ENCODE measurements at places on chromosomes 6 and 20. TPM values are rescaled to one million over a fixed set of nuclear protein-coding genes. Genes with fewer than 3 reads are reported as not detected.

The DNAAF9 gene
- 1.1 TPM for total RNA-seq

The RPS10 gene
- 2,293 TPM for total RNA-seq

The SALL4 gene
- total RNA-seq, result 0.66 TPM

The PRR18 gene
- total RNA-seq, result 0.08 TPM

The CGA gene
- not detected for total RNA-seq

The RIPPLY2 gene
- not detected for total RNA-seq

The RBPJL gene
- total RNA-seq, result not detected

The TFAP2B gene
- total RNA-seq, result not detected

The WFDC5 gene
- not detected for total RNA-seq

The GMNN gene
- 75.8 TPM for total RNA-seq

The LY6G5B gene
- 17.6 TPM for total RNA-seq

The TOX2 gene
- total RNA-seq, result 0.45 TPM

GRCh38 chr20:58256842-58257241, 28.4 kb upstream of the ANKRD60 start:
- DNase-seq, result no peak

- DNase-seq, result no peak
These were observed 52.6 kb downstream of the GINS1 start for GRCh38 chr20:25459916-25460535.

GRCh38 chr20:49346682-49347081, 68.8 kb upstream of the ZNFX1 start:
- no peak for DNase-seq

DNA sequence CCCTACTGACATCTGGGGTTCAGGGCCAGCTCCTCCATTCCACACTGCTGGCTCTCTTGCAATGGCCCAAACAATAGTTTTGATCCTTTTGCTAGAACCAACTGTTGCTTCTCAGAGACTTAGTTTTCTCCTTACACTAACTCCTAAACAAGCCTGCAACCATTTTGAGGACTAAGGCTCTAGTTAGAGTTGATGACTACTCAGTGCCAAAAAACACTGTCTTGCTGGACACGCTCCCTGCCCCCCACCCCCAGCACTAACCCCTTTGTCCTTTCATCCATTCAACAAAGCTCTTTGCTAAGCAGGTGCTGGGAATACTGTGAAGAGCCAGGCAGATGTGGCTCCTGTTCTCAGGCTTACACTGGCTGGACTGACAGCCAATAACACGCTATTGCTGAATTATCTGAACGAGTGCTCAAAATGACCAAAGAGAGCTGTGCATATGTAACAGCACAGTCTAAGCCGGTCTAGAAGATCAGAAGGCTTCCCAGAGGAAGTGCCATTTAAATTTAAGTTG, 17.6 kb downstream of the GCLC start:
- DNase-seq, result no peak

DNA sequence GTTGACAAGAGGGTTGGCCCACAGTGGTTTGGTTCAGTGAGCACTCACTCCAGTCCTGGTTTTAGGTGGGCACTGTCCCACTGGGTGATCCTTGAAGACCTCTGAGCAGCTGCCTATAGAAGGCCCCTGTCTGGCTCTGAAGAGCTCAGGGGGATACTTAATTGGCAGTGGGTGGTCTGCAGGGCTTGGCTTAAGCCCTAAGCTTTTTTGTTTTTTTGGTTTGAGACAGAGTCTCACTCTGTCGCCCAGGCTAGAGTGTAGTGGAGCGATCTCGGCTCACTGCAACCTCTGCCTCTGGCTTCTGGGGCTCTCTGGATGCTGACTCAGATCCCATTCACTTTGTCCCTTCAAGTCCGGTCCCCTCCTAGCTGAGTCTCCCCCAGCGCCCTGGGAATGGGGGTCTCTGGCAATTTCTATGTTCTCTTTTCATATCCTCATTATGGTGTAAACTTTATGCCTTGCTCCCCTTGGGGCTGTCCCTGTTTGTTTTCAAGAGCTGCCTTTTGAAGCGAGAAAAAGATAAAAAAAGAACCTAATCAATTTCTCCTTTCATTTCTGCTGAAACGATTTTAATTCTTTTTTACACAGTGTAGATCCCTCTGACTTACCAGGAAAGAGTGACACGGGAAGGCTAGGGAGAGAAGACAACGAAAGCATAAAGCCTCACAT, 12.2 kb upstream of the KCNG1 start:
- no peak for DNase-seq

GRCh38 chr6:12353731-12354130, 63.6 kb downstream of the EDN1 start:
- no peak for DNase-seq

DNA sequence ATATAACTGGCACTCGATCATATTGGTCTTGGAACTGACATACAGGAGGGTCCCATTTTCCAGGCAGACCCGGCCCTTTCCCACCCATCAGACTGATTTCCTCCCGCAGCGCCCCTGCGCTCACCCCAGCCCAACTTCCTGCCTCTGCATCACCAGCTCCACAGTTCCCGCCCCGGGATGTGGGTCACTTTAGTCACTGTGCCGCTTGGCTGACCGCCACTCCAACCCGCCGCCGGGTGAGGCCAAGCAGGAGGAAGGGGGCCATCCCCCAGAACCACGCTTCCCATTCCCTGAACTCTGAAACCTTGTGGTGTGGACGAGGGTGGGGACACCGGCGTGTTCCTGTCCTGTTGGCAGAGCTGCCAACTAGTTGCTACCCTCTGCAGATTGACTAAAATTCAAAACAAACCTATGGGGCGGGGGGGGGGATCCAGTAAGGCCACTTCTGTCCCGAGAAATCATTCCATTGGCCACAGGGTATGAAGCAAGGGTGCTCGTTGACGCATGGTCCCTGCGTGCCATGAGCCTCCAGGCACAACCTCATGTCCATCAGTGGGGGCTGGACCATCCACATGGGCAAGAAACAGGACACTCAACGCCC, 12.3 kb downstream of the TGM2 start:
- DNase-seq, result peak; percentile 27

DNA sequence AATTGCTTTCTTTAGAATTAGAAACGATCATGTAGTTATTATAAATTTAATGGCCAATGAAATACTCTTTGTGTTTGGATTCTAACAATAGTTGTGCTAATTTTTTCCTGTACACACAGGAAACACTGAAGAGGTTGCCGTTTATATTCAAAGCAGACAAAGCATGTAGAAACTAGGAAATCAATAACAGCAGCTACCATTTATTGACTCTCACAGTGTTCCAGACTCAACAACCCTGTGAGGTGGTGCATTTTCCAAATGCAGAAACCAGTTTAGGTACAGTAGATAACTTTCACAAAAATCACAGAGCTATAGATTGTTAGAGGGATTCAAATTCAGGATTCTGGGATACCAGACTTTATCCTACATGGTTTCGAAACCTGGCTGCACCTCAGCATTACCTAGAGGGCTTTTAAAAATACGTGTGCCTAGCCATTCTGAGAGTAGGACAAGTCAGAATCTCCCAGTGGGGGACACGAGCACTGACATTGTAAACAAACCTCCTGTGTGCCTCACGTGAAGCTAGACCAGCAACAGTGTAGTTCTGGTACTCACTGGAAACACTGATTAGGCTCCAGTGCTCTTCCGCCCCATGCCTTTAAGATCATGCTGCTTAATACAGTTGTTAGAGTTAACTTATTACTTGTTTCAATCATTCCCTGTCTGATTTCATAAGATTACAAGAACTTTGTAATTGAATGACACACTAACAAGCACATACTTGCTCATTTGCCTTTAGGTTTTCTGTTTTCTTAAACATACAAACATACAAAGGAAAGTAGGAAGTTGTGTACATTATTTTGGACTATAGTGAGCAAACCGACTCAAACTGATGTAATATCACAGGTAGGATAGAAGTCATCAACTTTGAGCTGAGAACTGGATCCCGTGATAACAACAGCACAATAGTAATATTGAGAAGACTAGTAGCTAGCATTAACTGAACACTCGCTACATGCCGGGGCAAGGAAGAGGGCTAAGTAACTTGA, 65.8 kb downstream of the MAP3K4 start:
- no peak for DNase-seq

DNA sequence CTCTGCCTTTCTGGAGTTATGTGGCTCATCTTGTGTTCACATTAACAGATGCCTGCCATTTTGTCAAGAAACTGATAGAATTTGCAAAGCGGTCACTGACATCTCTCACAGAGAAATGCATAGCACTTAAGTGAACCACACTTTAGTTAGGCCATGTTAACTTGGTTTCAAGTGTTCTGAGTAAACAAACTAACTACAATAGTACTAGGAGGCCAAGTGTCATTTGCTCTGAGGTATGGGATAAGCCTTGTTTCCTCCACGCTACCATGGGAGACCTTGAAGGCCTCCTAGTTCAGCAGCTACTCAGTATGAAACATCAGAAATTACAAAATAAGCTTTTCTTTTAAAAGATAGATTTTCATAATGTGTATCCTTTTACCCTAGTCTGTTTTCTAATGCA, 143.5 kb upstream of the MARCKS start:
- no peak for DNase-seq

GRCh38 chr20:43900496-43900895, 14.2 kb upstream of the TOX2 start:
- DNase-seq, result no peak

DNA sequence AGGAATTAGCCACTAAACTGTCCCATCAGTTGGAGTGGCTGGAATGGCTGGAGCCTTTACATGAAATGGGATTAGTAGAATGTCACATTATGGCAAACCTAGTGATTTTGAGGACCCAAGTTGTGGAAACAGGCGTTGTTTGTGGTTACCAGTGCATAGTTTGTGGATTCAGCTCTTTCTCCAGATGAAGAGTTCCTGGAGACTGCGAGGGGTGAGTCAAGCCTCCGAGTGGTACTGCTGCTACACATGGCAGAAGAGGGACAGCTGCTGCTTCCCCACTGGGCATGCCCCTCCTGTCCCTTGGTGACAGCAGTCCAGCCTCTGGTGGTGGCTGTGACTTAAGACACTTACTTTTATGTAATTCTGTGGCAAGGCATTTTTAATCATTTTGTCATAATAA, 94.2 kb upstream of the SCP2D1 start:
- DNase-seq, result no peak

DNA sequence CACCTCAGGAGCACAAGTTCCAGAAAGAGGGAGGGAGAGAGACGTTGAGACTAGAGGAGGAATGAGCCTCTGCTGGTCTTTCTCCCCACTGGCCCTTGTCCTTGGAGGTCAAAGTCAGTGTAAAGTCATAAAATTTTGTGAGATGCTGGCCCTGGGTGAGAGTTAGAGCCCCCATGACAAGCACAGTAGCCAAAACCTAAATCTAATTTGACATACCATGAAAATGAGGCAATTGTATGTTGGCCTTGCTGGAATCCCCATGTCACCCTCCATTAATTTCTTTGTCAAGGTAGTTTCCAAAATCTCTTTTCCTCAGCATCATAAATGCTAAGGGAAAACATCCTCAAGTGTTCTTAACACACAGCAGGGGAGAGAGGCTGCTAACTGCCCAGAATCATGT, 17.6 kb upstream of the NEDD9 start:
- no peak for DNase-seq

- DNase-seq, result no peak
These were observed 21.9 kb downstream of the RIMS1 start for GRCh38 chr6:71908162-71908765.

- no peak for DNase-seq
These were observed 224.4 kb downstream of the TPBG start for GRCh38 chr6:82588020-82588419.

DNA sequence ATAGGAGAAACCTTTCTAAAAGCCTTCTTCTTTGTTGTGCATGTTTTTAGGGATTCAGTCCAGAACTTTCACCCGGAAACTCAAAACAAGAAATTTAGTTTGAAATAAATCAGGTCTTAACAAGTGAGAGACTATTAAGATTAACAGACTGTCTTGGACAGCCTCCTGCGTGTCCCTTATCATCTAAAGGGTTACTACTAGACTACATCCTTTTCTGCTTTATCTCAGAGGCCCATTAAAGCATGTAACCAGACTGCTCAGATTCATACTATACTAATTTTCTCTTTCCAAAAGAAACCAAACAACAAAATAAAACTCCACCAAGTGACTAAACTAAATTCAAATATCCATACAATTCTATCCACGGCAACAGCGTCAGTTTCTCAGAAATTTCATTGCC, 173.8 kb downstream of the GMPR start:
- DNase-seq, result no peak

- no peak for DNase-seq
These were observed 236.8 kb downstream of the PACRG start for GRCh38 chr6:162964488-162965140.

DNA sequence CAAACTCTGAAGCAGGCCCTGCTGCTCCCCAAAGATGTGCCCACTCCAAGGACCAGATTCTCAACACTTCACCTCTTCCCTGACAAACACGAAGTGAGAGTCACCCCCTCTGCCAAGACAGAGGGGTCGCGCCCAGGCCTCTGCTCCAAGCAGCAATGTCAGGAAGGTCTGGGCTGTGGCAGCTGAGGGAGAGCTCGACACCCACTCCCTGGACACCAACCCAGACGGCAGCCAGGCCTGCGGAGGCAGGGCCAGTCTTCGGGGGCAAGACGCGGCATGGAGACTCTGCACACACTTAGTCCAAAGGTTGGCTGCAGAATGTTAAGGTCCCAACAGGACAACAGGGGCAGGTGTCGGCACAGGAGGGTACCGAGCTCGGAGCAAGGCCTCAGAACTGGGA, 144.2 kb downstream of the DLL1 start:
- no peak for DNase-seq

- DNase-seq, result no peak
These were observed 379.7 kb downstream of the LAMA2 start for GRCh38 chr6:129262661-129263060.

DNA sequence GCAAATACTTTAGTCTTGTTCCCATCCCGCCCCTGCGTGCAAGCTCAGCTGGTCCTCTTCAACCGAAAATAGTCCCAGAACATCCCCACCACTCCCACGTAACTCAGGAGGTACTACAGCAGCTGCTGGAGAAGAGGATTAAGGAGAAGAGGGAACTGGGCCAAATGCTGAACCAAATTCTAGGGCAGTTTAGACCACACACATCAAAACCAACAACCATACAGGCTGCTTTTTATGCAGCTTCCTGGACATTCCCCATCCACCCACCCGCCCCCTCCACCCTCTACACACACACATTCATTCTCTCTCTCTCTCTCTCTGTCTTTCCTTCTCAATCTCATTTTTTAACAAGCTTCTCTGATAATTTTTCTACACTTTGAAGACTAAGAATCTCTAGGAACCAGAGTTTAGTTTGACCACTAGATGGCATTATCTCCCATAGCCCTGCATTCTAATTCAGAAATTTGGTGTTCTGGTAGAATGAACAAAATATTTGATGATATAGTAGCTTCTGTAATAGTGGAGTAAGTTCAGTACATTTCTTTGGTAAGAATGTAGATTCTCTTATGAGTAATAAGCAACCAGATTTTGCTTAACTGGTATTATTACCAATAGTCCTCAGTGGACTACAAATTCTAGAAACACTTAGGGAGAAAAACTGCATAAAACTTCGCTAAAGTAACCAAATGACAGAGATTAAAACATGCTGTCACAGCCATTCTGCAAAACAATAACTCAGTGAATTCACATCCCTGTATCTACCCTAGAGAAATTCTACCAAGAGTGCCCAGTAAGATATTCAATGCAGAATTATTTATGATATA, 52.1 kb upstream of the BEND6 start:
- no peak for DNase-seq

GRCh38 chr20:33732166-33732970, 572 bp downstream of the ZNF341 start:
- DNase-seq, result no peak

Measured in activated naive CD8-positive, alpha-beta T cell treated with anti-CD3 and anti-CD28 coated beads for 36 hours (primary cell).